ENCODE measurements at places on chromosomes 5 and 9.

DNA sequence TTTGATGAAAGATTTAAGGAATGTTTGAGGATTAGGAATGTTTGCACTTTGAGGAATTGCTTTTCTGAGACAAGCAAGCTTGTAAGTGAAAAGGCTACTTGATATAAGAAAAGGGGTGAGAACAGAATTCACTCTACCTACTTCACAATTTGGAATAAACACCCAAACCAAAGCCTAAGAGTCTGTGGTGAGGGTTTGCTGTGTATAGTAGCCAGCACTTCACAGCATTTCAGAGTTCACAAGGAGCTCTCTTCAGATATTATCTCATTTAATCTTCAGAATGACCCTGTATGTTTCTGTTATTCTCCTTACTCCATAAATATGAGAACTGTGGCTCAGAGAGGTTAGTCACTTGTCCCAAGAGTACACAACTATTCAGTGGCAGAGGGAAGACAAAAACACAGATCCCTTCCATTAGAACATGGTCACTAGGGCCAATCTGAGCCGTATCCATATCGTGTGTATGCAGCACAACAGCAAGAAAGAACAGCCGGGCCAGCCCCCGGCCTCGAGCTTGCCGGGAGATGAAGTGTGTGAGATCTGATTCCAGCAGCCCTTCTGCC is 92.4 kb downstream of the FRMD3 start:
- no peak for DNase-seq

DNA sequence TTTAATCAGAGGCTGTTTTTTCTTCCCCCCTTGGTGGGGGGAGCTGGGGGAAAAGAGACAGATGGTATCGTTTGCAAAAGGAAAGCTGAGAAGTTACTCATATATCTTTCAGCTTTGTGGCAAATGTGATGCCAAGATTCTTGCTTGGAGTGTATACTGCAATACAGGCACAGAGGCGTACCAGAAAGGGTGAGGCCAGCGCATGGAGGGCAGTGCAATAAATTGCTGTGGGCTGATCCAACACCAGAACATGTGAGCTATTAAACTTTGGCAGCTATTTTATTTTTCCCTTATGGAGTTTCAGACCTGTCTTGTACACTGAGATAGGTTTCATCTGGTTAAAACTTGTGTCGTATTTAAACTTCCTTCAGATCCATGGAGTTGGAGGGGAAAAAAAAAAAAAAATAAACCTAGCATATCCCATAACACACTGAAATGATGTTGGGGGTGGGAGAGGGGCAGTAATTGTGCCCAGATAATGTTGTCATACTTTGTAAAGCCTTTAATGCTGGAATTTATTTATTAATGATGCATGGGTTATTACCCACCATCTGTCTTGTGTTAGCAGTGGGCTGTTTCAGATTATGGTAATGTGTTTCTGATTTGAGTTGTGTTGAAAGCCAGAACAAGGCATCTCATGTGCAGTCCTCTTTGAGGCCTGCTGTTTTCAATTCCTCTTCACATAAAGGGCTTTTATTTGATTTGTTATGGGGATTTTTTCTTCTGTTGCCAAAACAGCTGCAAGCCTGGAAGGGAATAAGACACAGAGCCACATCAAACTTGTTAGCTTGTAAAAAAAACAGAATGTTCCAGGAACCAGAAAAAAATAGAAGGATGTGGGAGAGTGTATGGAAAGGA is 891.3 kb downstream of the TLE1 start:
- DNase-seq = no peak

DNA sequence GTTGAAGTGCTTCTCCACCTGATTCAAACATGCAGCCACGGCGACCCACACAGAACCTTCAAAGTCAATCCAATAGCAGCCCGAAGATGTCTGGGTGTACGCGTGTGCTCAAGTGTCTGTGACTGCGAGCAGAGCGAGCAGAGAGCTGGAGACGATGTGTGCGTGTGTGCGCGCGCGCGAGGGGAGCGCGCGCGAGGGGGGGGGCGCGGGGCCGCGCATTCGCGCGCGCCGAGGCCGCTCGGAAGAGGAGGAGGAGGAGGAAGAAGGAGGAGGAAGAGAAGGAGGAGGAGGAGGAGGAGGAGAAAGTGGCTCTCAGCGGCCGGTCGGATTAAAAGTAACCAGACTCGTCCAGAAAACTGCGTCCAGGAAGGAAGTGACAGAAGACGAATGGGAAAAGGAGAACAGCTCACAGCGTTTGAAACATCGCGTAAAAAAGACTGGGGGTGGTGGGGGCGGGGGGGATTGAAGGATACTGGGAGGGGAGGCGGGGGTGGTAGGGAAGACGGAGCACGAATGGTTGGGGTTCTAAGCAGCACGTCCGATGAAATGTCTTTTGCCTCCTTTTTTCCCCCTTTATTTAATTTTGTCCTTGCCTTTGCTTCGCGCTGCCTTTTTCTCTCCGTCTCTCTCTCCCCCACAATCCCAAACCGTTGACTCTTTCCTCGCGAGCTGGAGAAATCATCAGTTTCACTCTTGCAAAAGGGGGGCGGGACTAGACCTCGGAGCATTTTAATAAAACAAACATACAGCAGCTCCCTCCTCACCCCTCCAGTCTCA is at the start of gene MEF2C:
TSS of gene MEF2C (minus strand) at position 126 of the 777 bp plus-strand sequence. CDS start 59,396 bp downstream, outside the sequence.
- no peak for DNase-seq

- peak; percentile 79 for DNase-seq
Observed at GRCh38 chr5:80255811-80256712, at the start of gene SERINC5. SERINC5 (minus strand) TSS chr5:80256048; CDS start chr5:80255922, 126 bp downstream.

DNA sequence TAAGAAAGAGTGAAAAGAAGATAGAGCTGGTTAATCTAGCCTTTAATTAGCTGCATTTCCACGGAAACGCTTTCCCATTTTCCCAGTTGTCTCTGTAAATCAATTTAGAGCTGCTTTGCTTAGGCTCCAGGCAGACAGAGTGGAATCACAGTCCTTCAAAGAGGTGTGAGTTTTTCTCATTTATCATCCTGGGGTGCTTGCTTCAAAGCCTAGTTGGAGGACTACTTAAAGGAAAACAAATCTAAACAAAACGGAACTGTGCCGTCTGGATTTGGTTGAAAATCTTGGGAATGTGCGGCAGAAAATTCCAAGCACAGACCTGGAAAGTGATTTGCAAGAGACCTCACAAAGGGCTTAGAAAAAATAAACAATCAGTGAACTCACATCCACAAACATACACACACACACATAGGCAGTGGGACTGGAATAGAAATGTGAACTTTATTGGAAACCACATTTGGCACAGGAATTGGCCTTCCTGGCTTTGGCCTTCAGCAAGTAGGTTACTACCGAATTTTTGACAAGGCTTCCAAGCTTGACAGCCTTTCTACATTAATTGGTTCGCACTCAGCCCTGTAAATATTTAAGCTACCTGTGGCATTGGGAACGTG is 235.2 kb upstream of the SLC24A2 start:
- no peak for DNase-seq

GRCh38 chr5:127243011-127243410 is 47.6 kb upstream of the MEGF10 start:
- DNase-seq = no peak

DNA sequence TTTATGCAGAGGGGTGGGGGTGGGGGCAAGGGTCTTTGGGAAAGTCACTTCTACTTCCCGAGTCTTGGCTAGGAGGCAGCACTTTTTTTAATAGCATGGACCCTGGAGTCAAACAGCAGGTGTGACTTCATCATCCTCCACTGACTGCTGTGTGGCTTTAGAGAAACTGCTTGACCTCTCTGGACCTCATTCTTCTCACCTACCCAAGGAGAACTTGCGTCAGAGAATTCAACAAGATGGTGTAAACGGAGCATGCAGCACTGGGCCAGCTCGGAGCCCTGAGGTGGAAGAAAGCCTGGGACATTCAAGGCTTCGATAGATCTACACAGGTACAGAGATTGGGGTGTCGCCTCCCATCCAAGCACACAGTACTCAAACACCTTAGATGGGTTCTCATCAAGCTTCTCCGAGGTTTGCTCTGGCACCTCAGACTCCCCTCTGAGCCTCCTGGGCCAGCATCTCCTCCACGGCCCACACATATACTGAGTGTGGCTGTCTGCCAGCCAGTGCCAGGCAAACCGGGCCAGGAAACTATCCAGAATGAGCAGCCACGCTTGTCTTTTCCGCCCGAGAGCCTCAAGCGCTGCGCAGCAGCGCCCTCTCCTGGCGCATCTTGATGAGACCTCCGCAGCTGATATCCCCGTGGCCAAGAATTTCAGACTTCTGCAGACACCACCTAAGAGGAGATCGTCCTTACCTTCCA is 4.6 kb upstream of the SLC25A48 start:
- peak; percentile 83 for DNase-seq

DNA sequence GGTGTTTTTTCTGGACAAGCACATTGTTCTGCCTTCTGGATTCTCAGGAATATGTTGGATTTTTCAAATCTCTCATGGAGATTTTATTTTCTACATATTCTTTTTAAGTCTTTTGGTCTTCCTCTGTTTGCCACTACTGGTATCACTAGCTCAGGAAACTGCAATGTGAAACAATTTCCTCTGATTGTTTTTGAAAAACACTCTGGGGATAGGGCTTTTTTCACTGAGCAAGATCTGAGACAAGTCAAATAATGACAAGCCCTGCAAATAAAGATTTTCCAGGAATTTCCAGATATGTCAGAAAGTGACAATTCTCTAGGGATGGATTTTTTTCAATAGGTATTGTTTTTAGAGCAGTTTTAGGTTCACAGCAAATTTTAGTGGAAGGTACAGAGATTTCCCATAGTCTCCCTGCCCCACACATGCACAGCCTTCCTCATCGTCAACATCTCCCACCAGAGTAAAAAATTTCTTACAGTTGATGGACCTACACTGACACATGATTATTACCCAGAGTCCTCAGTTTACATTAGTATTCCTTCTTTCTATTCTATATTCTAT is 86.9 kb upstream of the TMEM161B start:
- DNase-seq = no peak

DNA sequence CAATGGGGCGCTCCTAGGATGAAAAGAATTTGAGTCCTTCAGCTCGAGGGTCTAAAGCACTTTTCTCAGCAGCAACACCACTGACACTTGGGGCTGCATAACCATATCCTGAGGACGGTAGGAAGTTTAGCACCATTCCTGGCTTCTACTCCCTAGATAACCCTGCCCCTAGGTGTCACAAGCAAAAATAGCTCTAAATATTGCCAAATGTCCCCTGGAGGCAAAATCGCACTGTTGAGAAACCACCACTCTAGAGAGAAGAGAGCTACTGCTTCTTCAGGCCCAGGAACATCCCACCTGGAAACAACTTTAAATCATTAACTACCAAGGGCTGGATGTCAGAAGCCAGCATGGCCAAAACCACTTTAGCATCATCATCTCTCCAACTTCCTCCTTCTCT is 29.8 kb downstream of the MYO10 start:
- peak; percentile 72 for DNase-seq

DNA sequence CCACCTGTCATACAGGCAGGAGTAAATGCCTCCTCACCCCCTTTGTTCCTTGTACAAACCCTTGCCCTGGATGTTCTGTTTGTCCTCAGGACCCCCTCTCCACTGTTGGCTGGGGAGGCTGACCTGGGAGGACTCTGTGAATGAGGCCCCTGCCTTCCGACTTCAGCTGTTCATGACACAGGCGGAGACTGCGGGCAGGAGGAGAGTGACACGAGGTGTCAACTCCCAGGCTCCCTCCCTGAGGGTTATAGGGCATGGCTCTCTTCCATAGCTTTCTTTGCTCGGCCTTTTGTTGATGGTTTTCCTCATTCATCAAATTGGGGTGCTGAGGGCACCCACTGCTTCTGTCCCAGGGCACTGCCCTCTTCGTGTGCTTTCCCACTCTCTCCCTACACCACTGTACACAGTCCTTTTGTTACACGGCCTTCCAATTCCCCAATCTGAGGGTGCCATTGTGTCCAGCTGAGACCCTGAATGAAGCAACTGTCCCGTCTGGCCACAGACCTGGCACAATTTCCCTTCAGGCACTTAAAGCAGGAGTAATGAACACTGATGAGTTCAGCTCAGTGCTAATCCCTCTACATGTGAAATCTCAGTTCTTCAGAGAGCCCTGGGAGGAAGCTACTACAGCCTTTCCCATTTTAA is 33.8 kb downstream of the KCNIP1 start:
- no peak for DNase-seq

- no peak for DNase-seq
Observed at GRCh38 chr5:163134061-163134460, 303.3 kb upstream of the CCNG1 start.

DNA sequence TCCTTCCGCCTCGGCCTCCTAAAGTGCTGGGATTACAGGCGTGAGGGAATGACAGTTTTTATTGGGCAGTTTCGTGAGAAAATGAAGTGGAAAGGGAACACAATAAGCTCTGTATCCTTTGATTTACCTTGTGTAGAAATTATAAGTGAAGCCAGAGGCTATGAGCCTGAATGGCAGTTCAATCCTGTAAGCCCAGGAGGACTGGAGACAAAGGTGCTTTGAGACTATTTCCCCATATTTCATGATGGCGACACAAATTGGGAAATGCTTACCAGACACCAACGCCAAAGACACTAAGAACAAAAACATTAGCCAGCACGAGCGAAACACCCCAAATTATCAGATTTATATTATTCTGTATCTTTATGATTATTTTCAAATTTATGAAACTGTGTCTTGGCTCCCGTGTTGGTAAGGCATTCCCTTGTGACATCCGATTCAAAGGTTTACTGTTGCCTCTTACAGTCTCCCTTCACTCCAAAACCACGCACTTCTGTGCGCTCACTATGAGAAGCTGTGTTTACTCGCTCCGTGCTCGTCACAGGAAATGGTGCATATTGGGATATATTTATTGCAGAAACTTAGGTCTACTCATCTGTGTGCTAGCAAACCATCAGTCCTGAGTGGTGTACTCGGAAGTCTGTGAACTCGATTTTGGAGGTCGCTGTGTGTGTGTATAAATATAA is 73.9 kb downstream of the SH3PXD2B start:
- no peak for DNase-seq

DNA sequence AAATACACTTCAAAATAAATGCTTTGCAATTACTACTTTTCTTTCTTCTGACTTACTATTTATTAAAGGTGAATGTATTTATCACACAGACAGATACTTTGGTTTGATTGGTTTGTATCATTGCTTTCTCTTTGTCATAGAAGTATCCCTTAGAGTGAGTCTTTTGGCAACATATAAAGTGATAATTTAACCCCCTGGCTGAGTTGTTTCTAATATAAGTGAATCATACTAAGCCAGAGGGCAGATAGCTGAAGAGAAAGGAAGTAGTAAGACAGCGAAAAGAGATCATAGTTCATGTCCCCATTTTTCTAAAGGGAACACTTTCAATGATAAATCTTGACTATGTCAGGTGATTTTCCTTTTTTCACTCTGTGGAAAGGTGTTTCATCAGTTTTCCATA is 38.6 kb downstream of the CAMK4 start:
- DNase-seq = no peak

GRCh38 chr5:163512526-163512925 is 7.1 kb downstream of the MAT2B start:
- peak; percentile 27 for DNase-seq

DNA sequence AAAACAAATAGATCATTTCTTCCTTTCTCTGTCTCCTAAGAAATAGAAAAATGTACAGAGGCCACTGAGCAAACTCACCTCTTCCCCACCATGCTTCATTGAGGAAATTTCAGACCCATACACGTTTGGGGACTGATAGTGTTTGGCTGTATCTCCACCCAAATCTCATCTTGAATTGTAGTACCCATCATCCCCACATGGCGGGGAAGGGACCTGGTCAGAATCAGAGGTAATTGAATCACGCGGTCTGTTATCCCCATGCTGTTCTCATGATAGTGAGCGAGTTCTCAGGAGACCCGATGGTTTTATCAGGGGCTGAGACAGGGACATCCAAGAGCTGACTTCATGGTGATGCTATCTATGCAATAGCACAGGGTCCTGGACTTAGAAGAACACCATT is 1655.8 kb downstream of the MAT2B start:
- no peak for DNase-seq

GRCh38 chr5:67181648-67182221 is 14.9 kb downstream of the CD180 start:
- no peak for DNase-seq

GRCh38 chr5:172093965-172094364 is 87.5 kb upstream of the FBXW11 start:
- DNase-seq = no peak
